ENCODE measurements at places on chromosomes 7 and 10. TPM values are rescaled to one million over a fixed set of nuclear protein-coding genes. Genes with fewer than 3 reads are reported as not detected.

GRCh38 chr10:102157224-102157623, 5.0 kb downstream of the NOLC1 start:
- no peak for DNase-seq
- peaks cover 19% of the 10 kb centered on the region for H3K4me1 ChIP-seq
- no peak overlapping the region for H3K27ac ChIP-seq
- H3K4me3 ChIP-seq = no peak overlapping the region

DNA sequence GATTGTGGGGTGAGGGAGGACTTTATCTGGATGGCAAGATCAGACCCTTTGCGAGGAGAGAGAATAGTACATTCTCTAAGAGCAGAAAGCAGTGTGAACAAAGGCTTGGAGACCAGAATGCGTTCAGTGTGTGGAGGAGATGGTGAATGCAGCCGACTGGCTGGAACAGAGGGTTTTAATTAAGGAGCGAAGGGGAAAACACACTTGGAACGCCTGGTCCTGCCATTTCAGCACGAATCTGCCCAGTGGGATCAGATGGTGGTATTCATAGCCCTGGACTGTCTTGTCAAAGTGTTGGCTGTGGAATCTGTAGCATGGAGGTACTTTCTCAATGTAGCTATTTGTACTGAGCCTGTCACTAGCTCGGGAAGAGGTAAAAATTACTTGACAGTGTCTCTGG, 260.9 kb downstream of the SLC25A13 start:
- no peaks in the 10 kb centered on the region for H3K27me3 ChIP-seq
- no peaks in the 10 kb centered on the region for H3K36me3 ChIP-seq
- DNase-seq = no peak
- no peaks in the 10 kb centered on the region for H3K4me1 ChIP-seq
- no peak overlapping the region for H3K4me3 ChIP-seq

GRCh38 chr10:71438761-71439160, 42.0 kb downstream of the CDH23 start:
- H3K27me3 ChIP-seq = peaks cover 7% of the 10 kb centered on the region
- H3K4me1 ChIP-seq = no peaks in the 10 kb centered on the region
- H3K27ac ChIP-seq = no peak overlapping the region
- H3K4me3 ChIP-seq = no peak overlapping the region

DNA sequence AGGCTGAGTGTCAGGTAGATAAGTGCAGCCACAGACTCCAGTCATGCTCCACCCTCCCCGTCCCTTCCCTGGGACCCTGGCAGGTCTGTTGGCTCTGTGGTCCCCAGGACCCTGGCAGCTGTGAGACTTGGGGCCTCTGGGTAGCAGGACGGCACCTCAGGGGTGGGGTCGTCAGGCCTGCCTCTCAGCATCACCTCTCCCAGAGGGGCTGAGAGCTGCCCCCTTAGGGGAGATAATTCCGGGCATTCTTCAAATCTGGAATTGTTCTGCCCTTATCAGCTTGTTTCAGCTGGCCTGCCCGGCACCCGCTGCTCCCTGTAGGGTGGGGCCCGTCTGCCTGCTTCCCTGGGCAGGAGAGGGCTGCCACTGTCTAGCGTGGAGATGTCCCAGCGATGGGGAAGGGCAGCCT, 23.3 kb downstream of the PODXL start:
- no peak overlapping the region for H3K4me3 ChIP-seq
- H3K4me1 ChIP-seq = peaks cover under 1% of the 10 kb centered on the region
- no peaks in the 10 kb centered on the region for H3K27me3 ChIP-seq
- peak; percentile 66 for DNase-seq
- H3K36me3 ChIP-seq = no peaks in the 10 kb centered on the region

- DNase-seq = no peak
- no peak overlapping the region for H3K4me3 ChIP-seq
- H3K27ac ChIP-seq = peak overlapping the region; percentile 10
- peaks cover 58% of the 10 kb centered on the region for H3K4me1 ChIP-seq
- H3K27me3 ChIP-seq = no peaks in the 10 kb centered on the region
Measured at GRCh38 chr10:91610444-91610843, 22.4 kb downstream of the PPP1R3C start.

- no peak overlapping the region for H3K27ac ChIP-seq
- H3K27me3 ChIP-seq = no peaks in the 10 kb centered on the region
- no peaks in the 10 kb centered on the region for H3K36me3 ChIP-seq
- no peaks in the 10 kb centered on the region for H3K4me1 ChIP-seq
- DNase-seq = no peak
Measured at GRCh38 chr7:37342688-37343471, 105.8 kb downstream of the ELMO1 start.

DNA sequence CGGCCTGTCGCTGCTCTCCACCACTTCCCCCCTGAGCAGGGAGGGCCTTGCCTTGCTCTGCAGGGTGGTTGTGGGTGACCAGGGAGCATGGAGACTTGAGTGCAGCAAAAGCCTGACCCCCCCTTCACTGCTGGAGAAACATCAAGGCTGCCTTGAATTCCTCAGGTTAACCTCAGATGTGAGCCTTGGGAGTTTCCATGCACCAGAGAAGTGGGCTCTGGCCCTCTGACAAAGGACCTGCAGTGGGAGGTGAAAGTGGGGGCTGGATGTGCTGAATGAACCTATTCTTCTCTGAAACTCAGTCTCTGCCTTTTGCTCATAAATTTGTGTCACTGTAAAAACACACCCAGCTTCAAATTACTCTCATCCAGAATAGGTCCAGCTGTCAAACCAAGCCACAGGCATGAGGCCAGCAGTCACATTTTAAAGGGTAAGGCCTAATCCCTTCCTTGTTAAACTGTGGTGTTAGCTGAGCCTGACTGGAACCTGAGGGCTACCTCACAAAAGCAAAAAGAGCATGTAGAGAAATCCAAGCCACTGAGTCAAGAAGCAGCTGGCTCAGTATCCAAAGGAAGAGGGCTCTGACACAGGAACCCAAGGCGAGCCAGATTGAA, 356.8 kb downstream of the CCSER2 start:
- H3K27ac ChIP-seq = no peak overlapping the region
- no peak overlapping the region for H3K4me3 ChIP-seq
- DNase-seq = no peak
- no peaks in the 10 kb centered on the region for H3K27me3 ChIP-seq

DNA sequence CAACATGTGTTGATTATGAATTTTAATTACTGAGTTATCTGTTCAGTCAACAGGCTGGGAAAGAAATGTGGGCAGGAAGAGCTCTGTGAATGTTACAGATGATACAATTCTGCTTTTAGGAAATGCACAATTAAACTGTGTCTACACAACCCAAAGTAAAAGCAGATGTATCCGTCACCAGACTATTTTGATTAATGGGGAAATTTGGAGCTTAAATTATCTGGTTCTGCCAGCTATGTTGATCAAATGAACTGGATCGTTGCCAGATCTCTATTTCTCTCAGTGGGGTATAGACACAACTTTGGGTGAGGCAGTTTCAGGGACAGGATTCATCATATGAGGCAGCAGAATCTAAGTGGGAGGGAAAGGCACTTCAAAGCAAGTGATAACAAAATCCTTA, 136.5 kb downstream of the NEUROD6 start:
- H3K36me3 ChIP-seq = no peaks in the 10 kb centered on the region
- H3K27ac ChIP-seq = no peak overlapping the region
- no peaks in the 10 kb centered on the region for H3K27me3 ChIP-seq
- H3K4me1 ChIP-seq = no peaks in the 10 kb centered on the region

DNA sequence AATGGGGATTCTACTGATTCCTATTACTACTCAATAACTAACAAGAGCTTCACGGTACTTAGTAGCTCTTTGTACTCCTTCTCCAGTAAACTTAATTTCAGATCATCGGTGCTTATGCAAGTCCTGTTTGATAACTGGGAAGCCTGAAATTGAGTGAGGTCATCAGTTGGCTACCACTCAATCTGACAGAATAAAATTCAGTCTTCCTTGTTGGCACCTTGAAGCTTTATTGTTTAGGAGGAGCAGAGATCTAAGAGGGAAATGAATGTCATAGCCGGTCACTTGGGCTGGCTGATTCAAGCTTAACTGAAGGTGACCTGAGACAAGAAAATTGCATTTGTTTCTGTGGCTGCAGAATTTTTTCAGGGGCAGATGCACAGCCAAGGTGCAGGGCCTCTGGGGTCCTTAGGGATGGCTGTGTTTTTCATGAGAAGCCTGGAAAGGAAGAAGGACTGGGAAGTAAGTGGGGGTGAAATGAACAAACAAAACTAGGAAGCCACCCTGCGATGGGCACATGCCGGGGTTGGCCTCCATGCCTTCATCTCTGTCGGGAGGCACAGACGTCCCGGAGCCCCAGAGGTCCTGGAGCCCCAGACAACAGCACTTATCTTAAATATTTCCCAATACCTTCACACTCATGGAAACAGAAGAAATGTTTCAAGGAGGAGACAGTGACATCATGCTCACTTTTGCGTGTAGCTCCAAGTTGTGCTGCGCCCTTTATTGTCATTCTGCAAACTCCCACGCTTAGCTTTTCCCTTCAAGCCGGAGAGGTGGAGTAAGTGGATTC, 85.0 kb upstream of the KIF5B start:
- H3K36me3 ChIP-seq = no peaks in the 10 kb centered on the region
- DNase-seq = peak; percentile 11
- H3K4me1 ChIP-seq = peaks cover 15% of the 10 kb centered on the region

GRCh38 chr10:103941801-103942200, 23.8 kb upstream of the STN1 start:
- H3K36me3 ChIP-seq = no peaks in the 10 kb centered on the region
- H3K27me3 ChIP-seq = no peaks in the 10 kb centered on the region
- no peak overlapping the region for H3K4me3 ChIP-seq
- no peak overlapping the region for H3K27ac ChIP-seq

GRCh38 chr10:63657761-63658160, 136.6 kb downstream of the REEP3 start:
- H3K27ac ChIP-seq = no peak overlapping the region
- no peak overlapping the region for H3K4me3 ChIP-seq
- no peaks in the 10 kb centered on the region for H3K36me3 ChIP-seq
- no peaks in the 10 kb centered on the region for H3K4me1 ChIP-seq
- no peak for DNase-seq

- DNase-seq = no peak
- H3K4me3 ChIP-seq = no peak overlapping the region
Measured at GRCh38 chr7:126450269-126450671, 802.5 kb downstream of the GRM8 start.

GRCh38 chr7:132469681-132470080, 106.6 kb downstream of the PLXNA4 start:
- no peak for DNase-seq
- no peak overlapping the region for H3K4me3 ChIP-seq
- no peaks in the 10 kb centered on the region for H3K36me3 ChIP-seq
- H3K27me3 ChIP-seq = no peaks in the 10 kb centered on the region
- no peak overlapping the region for H3K27ac ChIP-seq

GRCh38 chr7:30251708-30252329, 32.6 kb upstream of the ZNRF2 start:
- peaks cover 8% of the 10 kb centered on the region for H3K4me1 ChIP-seq
- no peak overlapping the region for H3K27ac ChIP-seq

DNA sequence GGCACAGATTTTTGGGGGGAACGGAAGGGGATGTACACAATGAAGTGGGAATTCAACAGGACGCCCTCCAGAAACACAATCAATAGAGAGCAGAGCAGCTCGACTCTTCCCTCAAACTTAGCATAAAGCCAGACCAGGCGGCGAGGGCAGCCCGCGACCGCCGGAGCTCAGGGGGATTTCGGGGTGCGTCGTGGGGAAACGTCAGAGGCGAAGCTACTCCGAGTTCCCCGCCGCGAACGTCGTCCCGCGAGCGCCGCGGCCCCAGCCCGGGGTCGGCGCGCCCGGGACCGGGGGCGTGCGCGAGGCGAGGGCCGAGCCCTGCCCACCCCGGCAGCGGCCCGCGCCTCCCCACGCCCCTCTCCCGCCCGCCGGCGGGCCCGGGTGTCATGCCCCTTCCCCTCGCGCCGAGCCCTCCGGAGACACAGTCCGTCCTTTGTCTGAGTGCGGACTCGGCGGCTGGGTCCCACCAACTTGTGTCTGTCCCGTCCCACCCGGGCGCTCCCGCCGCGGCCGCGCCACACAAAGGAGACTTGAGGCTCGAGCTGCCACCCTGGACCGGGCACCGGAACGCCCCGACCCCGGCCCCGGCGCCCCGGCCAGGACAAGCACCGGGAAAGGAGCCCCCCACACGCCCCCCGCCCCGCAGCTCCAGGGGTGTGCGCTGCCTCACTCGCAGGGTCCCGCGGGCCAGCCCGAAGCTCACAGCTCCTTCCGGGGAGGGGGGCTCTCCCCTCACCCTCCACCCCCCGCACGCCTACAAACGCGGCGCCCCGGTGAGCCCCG, 634 bp downstream of the EZH2 start:
- H3K36me3 ChIP-seq = no peaks in the 10 kb centered on the region
- H3K4me1 ChIP-seq = peaks cover 14% of the 10 kb centered on the region
- H3K4me3 ChIP-seq = peak overlapping the region; percentile 96

DNA sequence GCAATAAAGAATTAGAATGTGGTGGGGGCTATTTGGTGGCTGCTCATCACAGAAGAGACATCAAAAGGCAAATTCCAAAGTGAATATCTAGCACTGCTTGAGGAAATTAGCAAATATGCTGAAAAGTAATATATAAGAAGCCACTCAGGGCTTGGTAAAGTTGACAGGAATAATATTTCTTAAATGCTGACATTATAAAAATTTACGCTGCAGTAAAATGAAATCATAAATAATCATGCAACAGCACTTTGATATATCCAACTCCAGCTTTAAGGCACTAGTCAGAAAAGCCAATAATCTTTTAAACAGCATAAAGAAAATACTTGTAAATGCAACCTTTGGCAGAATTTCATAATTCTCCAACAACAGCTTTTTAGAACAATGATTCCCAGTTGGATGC, 36.9 kb downstream of the DNAJC12 start:
- no peak overlapping the region for H3K4me3 ChIP-seq
- H3K27ac ChIP-seq = no peak overlapping the region
- no peaks in the 10 kb centered on the region for H3K27me3 ChIP-seq
- no peak for DNase-seq

GRCh38 chr10:63866747-63867140, 345.5 kb downstream of the REEP3 start:
- H3K4me3 ChIP-seq = no peak overlapping the region
- DNase-seq = no peak
- H3K27ac ChIP-seq = no peak overlapping the region
- H3K36me3 ChIP-seq = no peaks in the 10 kb centered on the region

- DNase-seq = no peak
- no peak overlapping the region for H3K4me3 ChIP-seq
- H3K4me1 ChIP-seq = no peaks in the 10 kb centered on the region
- no peaks in the 10 kb centered on the region for H3K27me3 ChIP-seq
- no peaks in the 10 kb centered on the region for H3K36me3 ChIP-seq
- no peak overlapping the region for H3K27ac ChIP-seq
Measured at GRCh38 chr10:128875030-128875744, 591.9 kb upstream of the MGMT start.

- H3K4me3 ChIP-seq = no peak overlapping the region
- H3K27ac ChIP-seq = no peak overlapping the region
- H3K4me1 ChIP-seq = peaks cover 30% of the 10 kb centered on the region
- H3K36me3 ChIP-seq = no peaks in the 10 kb centered on the region
- DNase-seq = no peak
- H3K27me3 ChIP-seq = no peaks in the 10 kb centered on the region
Measured at GRCh38 chr10:34320265-34320664, 494.8 kb downstream of the PARD3 start.

- H3K4me1 ChIP-seq = no peaks in the 10 kb centered on the region
- DNase-seq = peak; percentile 94
- no peaks in the 10 kb centered on the region for H3K36me3 ChIP-seq
Measured at GRCh38 chr10:59709395-59710125, at the start of gene SLC16A9. Gene SLC16A9 (minus strand): TSS chr10:59709850. CDS start chr10:59684291, 25,559 bp downstream.

Gene LRWD1
- 20.0 TPM for total RNA-seq

Gene TMEM178B
- 1.1 TPM for total RNA-seq

Gene CYP3A5
- under 0.01 TPM for total RNA-seq

Gene PRKCQ
- total RNA-seq = not detected

Gene CTAGE8
- 2.4 TPM for total RNA-seq

Gene ANKRD1
- 27.7 TPM for total RNA-seq

Gene COL1A2
- 11,912 TPM for total RNA-seq

All from osteoblast (primary cell).